ENCODE measurements at places on chromosomes 5 and 9. TPM values are rescaled to one million over a fixed set of nuclear protein-coding genes. Genes with fewer than 3 reads are reported as not detected.

- no peak overlapping the region for H3K4me3 ChIP-seq
- no peak for DNase-seq
- H3K36me3 ChIP-seq, result no peaks in the 10 kb centered on the region
Measured at GRCh38 chr5:2537378-2538145, 213.9 kb downstream of the IRX2 start.

The PCDH12 gene
- 0.07 TPM for total RNA-seq

DNA sequence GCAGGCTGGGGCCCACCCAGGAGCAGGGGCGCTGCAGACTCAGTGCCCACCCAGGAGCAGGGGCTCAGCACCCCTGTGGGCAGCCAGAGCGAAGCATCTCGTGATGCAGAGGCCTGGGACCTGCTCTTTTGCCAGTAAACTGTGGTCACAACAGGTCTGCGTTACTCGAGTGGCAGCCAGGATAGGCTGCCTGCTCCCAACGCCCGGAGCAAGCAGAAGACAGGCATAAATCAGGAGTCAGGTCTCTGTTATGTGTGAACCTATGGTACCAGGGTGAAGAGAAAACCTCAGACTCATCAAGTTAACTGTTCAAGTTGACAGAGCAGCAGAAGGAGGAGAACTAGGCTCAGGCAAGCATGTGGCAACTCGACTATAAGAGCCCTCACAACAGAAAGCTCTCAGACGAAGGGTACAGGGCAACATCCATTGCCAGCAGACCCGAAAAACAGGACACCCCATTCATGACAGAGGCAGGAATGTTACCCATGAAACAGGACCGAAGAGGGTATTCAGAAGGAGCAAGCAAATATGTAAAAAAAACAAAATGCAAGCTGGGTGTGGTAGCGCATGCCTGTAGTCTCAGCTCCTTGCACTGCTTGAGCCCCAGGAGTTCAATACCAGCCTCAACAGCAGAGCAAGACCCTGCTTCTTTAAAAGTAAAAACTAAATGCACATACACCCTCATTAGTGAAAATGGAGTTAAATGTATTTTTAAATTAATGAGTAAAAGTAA is 71.7 kb downstream of the GOLPH3 start:
- H3K4me3 ChIP-seq, result no peak overlapping the region
- H3K27ac ChIP-seq, result no peak overlapping the region
- no peaks in the 10 kb centered on the region for H3K4me1 ChIP-seq

GRCh38 chr9:79977074-79977435 is 405.3 kb downstream of the TLE4 start:
- no peaks in the 10 kb centered on the region for H3K36me3 ChIP-seq
- peaks cover 2% of the 10 kb centered on the region for H3K27me3 ChIP-seq
- no peak for DNase-seq
- H3K4me1 ChIP-seq, result no peaks in the 10 kb centered on the region

DNA sequence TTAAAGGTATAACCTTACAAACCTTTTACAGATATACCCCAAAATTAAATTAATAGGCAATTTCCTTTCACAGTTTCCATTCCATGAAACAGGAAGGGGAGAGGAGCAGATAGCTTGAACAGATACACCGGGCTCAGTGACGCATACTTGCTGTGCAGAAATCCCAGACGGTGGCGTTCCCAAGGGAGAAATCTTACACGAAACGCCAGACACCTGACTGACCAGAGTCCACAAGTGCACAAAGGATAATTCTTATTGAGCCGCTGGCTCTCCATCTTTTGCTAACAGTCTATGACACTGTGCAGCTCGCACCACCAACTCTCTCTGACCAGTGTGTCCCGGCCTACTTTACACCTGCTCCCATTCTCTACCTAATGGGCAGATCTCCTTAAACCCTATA is 37.4 kb downstream of the PTCH1 start:
- no peaks in the 10 kb centered on the region for H3K36me3 ChIP-seq
- no peaks in the 10 kb centered on the region for H3K4me1 ChIP-seq
- no peak overlapping the region for H3K27ac ChIP-seq
- no peak for DNase-seq

The CDH9 gene
- 0.13 TPM for total RNA-seq

GRCh38 chr5:107263387-107264018 is 407.2 kb downstream of the EFNA5 start:
- H3K27me3 ChIP-seq, result no peaks in the 10 kb centered on the region
- H3K4me1 ChIP-seq, result peaks cover 8% of the 10 kb centered on the region
- DNase-seq, result no peak
- H3K36me3 ChIP-seq, result no peaks in the 10 kb centered on the region
- no peak overlapping the region for H3K4me3 ChIP-seq

DNA sequence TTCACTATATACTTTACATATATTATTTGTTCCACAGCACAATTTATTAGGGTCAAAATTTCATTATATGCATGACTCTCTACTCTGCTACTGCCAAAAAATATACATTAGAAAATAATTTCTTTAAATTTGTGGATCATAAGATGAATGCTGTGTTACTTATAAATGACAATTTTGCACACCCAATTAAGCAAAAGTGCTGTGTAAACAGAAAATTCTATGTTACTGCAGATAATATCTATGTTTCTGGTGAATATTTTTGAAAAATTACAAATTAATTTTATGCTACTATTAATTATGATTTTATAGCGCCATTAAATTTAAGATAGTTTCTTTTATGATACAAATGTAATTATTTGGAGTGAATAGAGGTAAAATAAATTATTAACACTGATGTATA is 59.8 kb upstream of the GABRA6 start:
- H3K4me3 ChIP-seq, result no peak overlapping the region
- H3K4me1 ChIP-seq, result no peaks in the 10 kb centered on the region
- H3K27me3 ChIP-seq, result no peaks in the 10 kb centered on the region
- no peaks in the 10 kb centered on the region for H3K36me3 ChIP-seq
- H3K27ac ChIP-seq, result no peak overlapping the region

GRCh38 chr9:122109035-122109813 is 16.1 kb upstream of the TTLL11 start:
- H3K27ac ChIP-seq, result no peak overlapping the region
- no peak overlapping the region for H3K4me3 ChIP-seq
- no peaks in the 10 kb centered on the region for H3K36me3 ChIP-seq
- H3K4me1 ChIP-seq, result no peaks in the 10 kb centered on the region

GRCh38 chr5:120510994-120511686 is 47.0 kb downstream of the PRR16 start:
- H3K36me3 ChIP-seq, result no peaks in the 10 kb centered on the region
- H3K27me3 ChIP-seq, result no peaks in the 10 kb centered on the region
- no peak overlapping the region for H3K4me3 ChIP-seq

DNA sequence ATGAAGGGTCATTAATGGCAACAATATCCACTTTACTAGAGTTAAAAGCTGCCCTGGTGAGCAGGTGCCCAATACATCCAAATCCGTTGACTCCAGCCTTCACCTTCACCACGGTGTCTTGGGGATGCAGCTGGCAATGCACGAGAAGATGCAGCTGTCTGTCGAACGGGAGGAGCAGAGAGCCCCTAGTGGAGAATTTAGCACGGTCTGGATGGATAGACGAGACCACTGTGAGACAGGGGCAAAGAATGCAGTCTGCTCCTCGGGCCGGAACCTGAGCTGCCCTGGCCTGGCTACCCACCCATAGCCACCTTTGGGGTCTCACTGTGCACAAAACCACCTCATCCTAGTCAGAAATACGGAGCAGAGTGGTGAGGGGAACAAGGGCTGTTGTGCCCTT is 35.1 kb downstream of the ADRA1B start:
- no peak overlapping the region for H3K4me3 ChIP-seq
- no peaks in the 10 kb centered on the region for H3K27me3 ChIP-seq
- no peak for DNase-seq
- H3K27ac ChIP-seq, result no peak overlapping the region
